ENCODE measurements at places on chromosomes 5 and 9.
A peak's percentile ranks its signal among the peaks of the same experiment; 100 is the strongest.

DNA sequence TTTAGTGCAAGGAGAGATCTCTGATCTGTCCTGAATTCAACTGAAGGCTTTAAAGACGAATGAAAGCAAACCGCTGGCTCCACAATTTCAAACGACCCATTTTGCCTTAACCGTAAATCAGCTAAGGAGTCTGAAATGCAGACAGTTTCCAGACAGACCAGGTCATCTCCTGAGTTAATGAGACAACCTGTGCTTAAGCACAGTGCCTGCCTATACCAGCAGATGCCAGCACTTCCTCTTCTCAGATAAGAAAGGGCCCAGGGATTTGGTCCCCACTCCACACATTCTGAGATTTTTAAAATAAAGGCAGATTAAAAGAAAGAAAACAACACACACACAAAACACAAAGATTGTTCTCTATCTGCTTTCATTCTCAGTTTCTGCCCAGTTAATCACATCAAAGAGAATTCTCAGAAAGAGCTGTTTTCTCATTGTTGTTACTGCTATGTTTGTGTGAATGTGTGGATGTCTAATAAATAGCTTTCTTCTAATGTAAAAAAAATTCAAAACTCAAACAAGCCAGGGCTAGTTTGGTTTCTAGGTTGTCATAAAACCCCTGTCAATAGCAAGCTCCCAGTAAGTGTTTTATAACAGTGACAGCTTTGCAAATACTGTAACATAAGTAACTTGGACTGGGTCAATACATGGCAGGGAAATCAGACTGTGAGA is 157.7 kb upstream of the SLC24A2 start:
- peak; percentile 31 for DNase-seq

- DNase-seq: no peak
Observed at GRCh38 chr5:168422431-168422830, 63.8 kb upstream of the RARS1 start.

GRCh38 chr5:159444441-159445082 is 114.3 kb upstream of the IL12B start:
- peak; percentile 37 for DNase-seq

- no peak for DNase-seq
Observed at GRCh38 chr9:138052322-138052615, 174.7 kb downstream of the CACNA1B start.

- no peak for DNase-seq
Observed at GRCh38 chr5:129125819-129126218, 31.3 kb downstream of the ISOC1 start.

DNA sequence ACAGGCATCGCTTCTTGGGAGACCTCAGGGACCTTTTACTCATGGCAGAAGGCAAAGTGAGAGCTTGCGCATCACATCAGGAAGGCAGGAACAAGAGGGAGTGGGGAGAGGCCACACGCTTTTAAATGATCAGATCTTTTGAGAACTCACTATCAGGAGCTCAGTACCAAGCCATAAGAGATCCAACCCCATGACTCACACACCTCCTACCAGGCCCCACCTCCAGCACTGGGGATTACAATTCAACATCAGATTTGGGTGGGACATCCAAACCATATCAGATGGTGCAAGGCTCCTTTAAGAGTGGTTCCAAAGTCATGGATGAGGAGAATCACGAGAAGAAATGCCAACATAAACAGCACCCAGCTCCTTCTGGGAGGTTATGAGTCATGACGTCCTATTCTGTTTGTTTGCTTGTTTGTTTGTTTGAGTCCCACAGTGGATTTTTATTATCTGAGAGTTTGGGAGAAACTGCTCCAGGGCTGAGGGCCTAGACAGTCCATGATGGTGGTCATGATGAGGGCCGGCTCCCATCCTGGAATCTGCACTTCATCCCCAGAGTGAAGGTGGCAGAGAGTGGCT is 453.5 kb downstream of the GADD45G start:
- no peak for DNase-seq

DNA sequence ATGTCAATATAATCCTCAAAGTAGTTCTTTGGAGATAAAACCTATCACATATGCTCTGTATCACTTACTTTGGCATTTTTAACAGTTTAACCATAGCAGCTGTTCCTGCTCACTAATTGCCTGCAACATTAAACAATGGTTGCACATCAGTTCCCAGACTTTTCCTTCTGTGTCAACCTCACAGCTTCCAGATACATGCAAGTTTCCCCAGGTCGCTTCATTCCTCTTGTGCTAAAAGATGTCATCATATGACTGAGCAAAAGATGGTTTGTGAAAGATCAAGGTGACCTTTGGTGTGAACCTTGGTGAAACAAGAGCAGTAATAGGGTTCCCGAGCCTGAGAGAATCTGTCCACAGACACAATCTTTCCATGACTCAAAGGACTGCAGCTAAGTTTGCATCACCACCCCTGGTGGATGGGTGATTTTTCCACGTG is 500.4 kb upstream of the PAPPA start:
- DNase-seq: no peak

DNA sequence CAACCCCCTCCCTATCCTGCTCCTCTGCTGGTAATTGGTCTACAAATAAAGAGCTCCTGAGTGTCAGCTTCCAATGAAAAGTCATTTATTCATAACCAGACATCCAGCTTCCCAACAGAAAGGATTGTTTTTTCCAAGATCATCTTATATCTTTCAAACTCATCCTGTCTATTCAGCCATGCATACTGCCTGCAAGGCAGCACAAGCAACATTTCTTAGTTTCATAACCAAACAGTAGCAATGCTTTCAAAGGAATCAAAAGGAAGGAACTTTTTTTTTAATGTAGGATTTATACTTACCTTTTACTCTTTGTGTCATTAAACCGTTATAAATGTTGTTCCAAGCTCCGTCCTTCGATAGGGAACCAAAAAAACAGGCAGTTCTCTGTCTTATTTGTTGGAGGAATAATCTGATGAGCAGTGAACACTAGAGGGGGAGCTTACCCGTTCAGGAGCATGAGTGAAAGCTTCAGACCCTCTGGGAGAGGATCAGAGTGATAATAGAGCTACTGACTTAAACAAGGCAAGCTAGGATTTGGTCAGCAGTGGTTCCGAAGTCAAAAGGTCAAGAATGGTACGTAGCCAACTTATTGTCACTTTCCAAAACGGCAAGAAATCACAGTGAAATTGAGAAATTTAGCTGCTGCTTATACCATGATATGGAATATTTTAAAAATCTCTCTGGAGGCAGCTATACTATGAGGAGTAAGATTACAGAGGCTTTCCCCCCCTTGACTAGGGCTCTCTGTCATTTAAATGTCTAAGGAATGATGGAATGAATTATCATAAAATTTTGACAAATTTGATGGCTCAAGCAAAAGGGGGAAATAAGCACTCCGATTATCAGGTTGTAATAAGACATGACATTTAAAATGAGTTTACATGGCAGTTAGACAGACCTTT is 892.9 kb downstream of the NR2F1-AS1 start:
- peak; percentile 57 for DNase-seq

- DNase-seq: no peak
Observed at GRCh38 chr9:133342069-133342406, 5.9 kb downstream of the MED22 start.

GRCh38 chr9:112839331-112839730 is 51.3 kb downstream of the SLC46A2 start:
- DNase-seq: no peak

DNA sequence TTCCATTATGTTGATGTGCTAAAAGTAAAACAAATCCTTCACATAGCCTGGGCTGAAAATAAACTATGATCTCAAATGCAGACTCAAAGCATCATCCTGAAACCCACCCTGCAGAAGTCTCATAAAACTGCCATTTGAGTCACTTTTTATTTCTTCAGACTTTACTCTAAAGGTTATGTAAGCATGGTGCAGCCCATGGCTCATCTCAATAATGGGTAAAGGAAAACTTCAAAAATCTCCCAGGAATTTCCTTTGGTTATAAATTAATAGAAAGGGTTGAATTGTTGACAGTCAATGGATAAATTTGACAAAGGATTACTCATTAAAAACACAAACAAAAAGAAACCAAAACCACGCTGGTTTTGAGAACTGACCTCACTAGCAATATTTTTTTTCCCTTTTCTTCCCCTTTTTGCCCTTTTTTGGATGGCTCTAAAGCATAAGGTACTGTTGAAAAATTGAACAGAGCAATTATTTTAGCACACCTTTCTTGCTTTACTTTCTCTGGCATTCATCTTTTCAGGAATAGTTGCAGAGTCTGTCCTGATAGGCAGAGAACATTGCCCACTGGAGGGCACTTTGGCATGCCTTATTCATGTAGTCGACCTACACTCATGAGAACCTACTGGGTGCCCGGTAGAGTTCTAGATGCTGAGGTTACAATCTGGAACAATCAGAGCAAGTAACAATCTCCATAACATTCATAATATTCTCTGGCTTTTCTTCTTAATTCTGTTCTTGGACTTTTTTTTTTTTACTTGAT is 191.4 kb downstream of the TMEM167A start:
- DNase-seq: no peak

DNA sequence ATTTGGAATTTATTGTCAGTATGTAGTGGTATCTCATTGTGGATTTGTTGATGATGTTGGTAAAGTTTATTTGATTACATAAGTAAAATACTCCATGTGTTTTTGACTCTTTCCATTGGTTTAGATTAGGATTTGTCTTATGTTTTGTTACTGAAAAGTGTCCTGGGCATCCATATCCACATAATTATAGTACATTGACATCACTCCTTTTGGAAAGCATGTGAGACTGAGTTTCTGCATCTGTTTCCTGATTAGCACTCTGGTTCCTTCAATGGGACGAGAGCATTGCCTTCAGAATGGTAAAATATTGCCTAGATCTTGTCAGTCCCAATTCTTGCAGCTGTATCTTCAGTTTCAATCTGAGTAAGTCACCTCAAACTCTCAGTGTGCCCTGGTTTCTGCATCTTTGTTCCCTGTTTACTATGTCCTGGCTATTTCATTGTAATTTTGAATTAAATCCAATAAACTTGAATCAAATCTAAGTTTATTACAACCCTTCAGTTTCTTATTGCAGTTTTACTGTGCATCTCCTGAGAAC is 128.1 kb downstream of the FBXO38 start:
- DNase-seq: no peak

- no peak for DNase-seq
Observed at GRCh38 chr5:116699332-116699731, 124.7 kb upstream of the SEMA6A start.

All from right kidney (tissue), 9 donors.